Stimulated activated CD4-positive, alpha-beta T cell treated with anti-CD3 and anti-CD28 coated beads, TNF-alpha, amount 100 ng/mL, for 24 hours (primary cell): ENCODE measurements at places on chromosomes 2 and 18.

- DNase-seq, result no peak
Measured at GRCh38 chr2:12457831-12458230, 258.9 kb upstream of the TRIB2 start.

DNA sequence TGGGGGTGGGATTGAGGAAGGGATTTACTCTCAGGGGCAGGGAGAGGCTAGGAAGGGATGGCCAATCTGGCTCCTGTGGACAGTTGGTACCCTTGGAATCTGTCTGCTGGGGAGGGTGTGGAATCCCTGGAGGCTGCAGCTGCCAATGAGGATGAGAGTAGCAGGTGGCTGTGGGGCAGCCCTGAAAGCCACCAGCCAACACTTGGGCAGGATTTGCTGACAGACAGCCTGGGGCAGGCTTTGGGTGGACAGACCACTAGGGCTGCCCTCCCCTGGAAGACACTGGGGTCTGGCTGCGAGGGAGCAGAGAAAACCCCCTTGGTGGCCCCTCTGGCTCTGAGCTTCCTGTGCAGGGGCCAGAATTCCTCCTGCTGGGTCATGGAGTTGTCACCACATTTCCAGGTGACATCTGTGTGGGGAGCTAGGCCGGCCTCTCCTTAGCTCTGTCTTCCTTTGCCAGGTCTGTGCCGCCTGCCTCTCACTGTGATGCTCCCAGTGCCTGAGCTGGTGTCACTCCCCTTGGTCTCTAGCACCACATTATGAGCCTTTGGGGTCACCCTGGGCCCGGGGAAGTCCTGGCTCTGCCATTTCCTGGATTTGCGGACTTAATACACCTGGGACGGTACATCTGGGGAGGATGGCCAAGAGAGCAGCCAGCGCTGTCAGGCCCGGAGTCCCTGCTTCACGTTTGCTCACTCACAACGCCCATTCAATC, 13.4 kb upstream of the ARHGEF4 start:
- DNase-seq, result no peak

DNA sequence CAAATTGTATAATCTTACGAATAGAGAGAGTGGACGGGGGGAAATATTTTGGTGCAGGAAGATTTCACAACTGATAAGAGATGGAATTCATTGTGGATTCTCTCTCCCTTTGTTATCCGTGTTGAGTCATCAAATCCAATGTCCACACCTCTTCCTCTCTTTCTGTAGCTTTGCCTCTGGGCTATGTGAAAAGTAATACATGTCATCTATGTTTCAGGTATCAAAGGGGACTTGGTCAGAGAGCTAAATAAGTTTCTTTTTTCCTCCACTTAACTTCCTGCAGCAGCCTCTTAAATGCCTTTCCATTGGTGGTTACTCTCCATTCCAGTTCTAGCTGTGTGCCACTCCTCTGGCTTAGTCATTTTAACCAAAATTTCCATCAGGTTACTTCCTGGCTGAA, 169.3 kb upstream of the NXPH2 start:
- DNase-seq, result no peak

DNA sequence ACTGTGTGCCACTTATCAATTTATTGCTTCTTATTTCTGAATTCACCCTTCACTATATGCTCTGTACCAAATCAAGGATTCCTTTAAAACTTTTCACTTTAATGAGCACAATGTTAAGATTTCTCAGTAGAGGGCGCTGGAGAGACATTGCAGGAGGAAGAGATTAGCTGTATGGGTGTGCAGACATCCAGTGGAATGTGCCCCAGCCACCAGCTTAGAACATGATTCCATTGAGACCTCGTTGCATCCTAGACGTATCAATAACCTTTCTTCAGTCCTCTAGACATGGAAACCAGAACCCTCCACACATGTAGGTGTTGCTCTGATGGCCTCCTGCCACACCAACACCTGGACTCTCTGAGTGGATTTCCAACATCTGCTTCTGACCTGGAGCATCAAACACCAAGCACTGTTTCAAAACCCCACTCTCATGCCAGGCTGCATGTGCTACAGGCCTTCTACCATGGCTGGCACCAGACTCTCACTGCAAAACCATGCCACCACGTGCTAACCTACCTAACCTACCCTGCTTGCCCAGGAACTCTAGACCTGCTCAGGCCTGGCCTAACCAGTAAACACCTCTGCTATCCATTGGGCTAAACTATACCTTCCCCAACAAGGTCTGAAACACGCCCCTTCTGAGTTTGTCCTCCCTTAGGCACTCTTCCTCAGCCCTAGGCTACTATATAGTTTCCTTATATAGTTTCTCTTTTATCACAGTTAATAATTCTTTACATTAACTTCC, 633.2 kb upstream of the PKDCC start:
- no peak for DNase-seq

GRCh38 chr2:182929972-182930371, 63.5 kb upstream of the FRZB start:
- DNase-seq, result no peak

- no peak for DNase-seq
Measured at GRCh38 chr2:3141696-3142095, 235.9 kb downstream of the EIPR1 start.

DNA sequence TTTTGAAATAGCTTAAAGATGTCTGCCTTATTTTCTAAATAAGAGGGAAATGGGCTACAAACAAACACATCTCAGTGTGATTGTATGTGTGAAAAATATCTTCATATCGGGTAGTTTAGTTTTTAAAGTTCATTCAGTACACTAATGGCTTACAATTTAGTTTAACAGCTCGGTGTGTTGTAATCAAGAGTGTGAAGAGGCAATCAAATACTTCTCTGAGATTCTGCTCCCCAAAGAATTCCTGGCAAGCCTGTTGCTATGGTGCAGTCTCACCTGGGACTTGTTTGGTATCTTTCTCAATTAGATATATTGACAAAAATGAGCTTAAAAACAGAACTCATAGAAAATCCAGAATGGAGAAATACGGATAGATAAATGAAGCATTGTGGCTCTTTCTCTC, 99.4 kb downstream of the PKP4 start:
- DNase-seq, result no peak

DNA sequence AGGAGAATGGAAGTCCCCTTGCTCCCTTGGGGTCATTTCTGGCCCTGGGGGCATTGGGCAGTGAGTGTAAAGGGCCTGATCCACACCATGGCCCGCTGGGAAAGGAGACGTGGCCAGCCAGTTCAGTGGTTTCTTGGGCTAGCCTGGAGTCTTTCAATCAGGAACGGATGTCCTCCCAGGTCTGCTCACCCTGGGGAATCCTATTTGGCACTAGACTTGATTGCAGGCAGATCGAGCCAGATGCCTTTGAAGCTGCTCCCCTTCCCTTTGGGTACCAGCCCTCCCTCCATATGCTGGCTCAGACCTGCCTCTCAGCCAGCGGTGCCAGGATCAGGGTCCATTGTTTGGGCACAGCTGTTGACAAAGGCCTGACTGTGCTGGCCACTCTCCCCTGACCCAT, 11.0 kb downstream of the FBLN7 start:
- DNase-seq, result no peak

DNA sequence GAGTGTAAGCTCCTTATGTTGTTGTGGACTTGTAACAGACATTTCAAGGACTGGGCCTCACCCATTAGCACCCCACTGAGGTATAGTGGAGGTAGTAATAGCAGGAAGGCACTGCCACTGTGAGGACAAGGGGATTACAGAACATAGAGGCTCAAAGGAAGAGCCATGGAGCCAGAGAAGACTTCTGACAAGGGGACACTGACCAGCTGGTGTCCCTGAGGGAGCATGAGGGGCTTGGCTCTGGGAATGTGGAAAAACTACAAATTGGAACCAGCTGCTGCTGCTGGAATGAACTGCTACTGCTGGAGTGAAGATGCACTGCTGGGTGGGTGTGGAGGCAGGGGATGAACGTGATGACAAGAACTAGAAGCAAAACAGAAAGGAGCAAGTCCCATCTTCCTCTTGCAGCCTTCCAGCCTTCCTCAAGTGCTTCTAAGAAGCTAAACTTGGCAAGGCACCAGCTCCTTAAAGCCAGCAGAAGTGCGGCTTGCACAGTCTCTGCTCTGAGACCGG, 167.3 kb upstream of the NOSTRIN start:
- no peak for DNase-seq

DNA sequence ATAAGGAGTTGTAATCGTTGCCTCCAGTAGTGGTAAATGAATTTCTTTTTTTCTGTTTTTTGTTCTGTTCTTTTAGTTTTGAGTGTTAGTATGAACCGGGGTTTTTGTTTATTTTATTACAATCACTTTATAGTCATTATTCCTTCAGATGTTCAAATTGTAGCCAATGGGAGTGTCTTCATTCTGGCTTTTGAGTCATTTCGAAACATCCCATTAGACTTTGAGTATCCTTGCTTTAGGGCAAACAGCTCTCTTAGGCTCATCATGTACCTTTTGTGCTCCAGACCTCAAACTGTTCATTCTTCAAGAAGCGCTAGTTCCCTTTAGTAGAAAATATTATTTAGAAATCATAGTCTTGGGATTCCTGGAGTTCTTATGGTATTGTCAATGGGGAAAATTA, 54.2 kb upstream of the PAX3 start:
- no peak for DNase-seq

DNA sequence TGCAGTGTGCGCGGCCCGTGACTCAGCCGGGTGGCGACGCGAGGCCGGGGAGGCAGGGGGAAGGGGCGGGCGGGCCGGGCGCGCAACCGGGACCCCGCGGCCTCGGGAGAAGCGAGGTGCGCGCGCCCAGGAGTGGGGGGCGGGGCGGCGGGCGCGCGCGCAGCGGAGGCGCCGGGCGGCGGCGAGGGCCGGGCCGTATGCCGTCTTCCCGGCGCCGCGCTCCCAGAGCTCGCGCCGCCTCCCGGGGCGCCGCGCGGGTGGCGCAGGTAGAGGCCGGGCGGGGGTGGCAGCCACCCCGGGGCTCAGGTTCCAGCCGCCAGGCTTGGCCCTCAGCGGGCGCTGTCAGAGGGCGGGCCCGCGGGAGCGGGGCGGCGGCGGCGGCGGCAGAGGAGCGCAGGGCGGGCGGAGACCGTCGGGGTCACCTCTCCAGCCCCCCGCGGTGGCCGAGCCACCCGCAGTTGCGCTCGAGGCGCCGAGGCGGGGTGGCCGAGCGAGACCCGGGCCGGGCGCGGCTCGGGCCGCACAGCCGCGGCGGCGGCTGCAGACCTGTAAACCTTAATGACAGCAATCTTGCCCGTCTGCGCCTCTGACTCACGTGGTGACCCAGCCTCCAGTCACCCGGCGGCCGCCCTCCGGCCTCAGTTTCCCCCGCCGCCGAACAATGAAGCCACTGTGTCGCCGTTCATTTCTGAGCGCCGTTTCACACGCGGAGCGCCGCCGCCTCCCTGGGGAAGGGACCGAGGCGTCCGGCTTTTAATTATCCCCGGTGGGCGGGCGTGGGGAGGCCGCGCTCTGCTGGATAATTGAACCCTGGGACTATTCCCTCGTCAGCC, 25.3 kb upstream of the SMAD7 start:
- peak; percentile 31 for DNase-seq

DNA sequence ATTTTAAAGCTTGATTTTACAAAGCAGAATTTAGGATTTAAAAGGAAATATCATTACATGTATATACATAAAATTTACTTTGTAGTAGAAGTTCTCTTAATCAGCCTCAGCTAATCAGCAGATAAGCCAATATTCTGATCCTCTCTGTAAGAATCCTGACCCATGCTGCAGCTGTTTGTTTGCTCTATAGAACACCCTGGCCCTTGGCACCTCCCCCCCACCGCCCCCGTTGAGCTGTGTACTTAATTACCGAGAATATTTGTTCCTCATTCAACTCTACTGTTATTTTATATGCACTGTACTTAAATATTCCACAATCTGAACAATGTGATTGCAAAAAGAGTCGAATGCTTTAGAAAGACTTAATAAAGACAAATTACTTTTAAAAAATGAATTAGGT, 98.0 kb downstream of the EVA1A start:
- DNase-seq, result no peak

DNA sequence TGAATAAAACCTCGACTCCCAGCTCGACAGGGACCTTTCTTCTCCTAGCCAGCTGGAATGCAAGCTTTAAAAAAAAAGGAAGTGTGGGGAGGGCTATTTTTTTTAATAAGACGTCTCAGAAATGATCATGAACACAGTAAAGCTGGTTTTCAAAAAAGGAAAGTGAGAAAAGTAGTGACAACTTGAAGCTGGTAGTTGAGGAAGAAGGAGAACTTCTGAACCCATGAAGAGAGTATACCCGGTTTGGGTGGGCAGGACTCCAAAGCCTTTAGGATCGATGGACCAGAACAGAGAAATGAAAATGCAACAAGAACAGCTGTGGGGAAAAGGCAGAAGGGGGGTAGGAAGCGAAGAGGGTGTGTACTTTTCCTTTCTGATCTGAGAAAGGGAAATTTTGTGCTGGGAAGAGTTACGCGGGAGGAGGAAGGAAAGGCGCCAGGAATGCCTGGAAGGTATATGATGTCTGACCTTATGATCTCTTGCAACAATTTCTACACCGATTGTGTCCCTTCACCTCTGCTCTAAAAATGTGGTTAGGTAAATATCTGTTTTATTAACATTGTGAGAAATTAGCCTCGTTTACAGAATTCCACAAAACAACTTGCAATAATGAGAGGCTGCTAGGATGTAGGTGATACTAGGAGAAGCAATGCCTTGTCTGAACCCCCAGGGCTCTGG, 22.6 kb upstream of the CYP1B1 start:
- DNase-seq, result no peak

DNA sequence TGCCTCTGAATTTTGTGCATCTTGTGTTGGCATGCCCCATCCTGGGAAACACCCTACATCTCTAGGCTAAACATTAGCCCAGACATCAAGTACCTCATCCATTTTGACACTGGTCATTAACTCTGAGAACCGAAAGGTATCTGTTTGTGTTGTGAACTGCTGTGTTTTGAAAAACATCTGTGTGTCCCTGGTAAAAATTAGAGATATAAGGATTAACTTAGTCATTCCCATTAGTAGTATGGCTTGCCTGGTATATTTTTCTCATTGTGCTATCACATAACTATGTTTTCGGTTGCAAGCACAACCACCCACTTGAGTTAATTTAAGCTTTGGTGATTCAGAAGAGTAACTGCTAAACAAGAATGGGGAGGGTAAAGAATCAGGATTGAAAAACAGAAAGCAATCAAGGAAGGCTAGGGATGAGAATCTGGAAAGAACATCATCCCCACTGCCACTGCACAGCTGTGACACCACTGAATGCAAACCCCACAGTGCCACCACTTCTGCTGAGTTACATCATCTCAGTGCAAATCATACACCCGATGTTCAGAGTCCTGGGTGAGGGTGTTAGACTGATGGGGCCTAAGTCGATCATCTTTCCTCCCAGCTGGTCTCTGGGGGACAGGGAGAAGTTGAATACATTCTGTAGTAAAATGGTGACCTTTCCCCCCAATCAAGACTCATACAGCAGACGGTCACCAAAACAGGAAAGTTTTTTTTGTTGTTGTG, 234.0 kb downstream of the EPHA4 start:
- no peak for DNase-seq

GRCh38 chr18:23951206-23951605, 63.3 kb upstream of the TTC39C start:
- DNase-seq, result no peak

DNA sequence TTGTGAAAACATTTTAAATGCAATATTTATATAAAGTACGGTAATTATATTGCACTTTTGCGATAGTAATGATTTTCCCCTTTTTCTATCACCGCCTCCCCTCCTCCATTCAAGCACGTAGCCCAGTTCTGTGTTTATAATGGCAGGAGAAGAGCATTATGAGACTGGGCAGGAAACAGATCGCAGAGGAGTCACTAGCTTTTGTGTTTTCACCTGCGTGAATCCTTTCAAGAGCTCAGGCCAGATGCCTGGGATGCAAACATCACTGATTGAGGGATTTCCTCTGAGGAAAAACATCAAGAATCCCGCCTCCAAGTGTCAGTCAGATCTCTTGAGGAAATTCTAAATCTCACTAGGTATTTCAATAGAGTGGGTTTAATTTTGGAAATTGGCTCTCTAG, 178.4 kb upstream of the FN1 start:
- no peak for DNase-seq
